A549 treated with CORT108297 at 1 μM for 4 hours (cell line): ENCODE measurements at places on chromosomes 2 and 18. TPM values are rescaled to one million over a fixed set of nuclear protein-coding genes. Genes with fewer than 3 reads are reported as not detected.

OTOS gene
- 0.19 TPM in 1 of 5 replicates, not detected in the others for total RNA-seq

FBXO41 gene
- 4.1 to 6.4 TPM (median 5.5 TPM) in 5 replicates for total RNA-seq

GRP gene
- total RNA-seq, result not detected in 5 replicates

MARCO gene
- total RNA-seq, result 0.05 to 0.09 TPM (median 0.09 TPM) in 4 of 5 replicates, not detected in the other

DSEL gene
- total RNA-seq, result 0.27 to 0.40 TPM (median 0.34 TPM) in 5 replicates

STPG4 gene
- total RNA-seq, result 0.05 TPM in 1 of 5 replicates, not detected in the others

ITGA6 gene
- 35.4 to 48.1 TPM (median 44.9 TPM) in 5 replicates for total RNA-seq

POTEJ gene
- not detected in 5 replicates for total RNA-seq

GALNT14 gene
- 44.4 to 51.6 TPM (median 48.4 TPM) in 5 replicates for total RNA-seq

SMPD4 gene
- total RNA-seq, result 61.6 to 81.4 TPM (median 75.4 TPM) in 5 replicates

ZNF396 gene
- 0.52 to 0.90 TPM (median 0.72 TPM) in 5 replicates for total RNA-seq

ZNF521 gene
- not detected in 5 replicates for total RNA-seq

PROM2 gene
- total RNA-seq, result 0.06 to 0.23 TPM in 2 of 5 replicates, not detected in the others

TRABD2A gene
- total RNA-seq, result 8.2 to 11.5 TPM (median 9.9 TPM) in 5 replicates

MAL gene
- total RNA-seq, result 0.07 TPM in 1 of 5 replicates, not detected in the others

TYMS gene
- total RNA-seq, result 165 to 179 TPM (median 177 TPM) in 5 replicates

CYRIA gene
- 0.06 to 0.30 TPM (median 0.14 TPM) in 5 replicates for total RNA-seq

AKAIN1 gene
- total RNA-seq, result not detected in 5 replicates
